T-helper 22 cell (primary cell): ENCODE measurements at places on chromosomes 11 and 22.

- DNase-seq = no peak
Measured at GRCh38 chr11:126332221-126332711, 23.2 kb upstream of the ST3GAL4 start.

DNA sequence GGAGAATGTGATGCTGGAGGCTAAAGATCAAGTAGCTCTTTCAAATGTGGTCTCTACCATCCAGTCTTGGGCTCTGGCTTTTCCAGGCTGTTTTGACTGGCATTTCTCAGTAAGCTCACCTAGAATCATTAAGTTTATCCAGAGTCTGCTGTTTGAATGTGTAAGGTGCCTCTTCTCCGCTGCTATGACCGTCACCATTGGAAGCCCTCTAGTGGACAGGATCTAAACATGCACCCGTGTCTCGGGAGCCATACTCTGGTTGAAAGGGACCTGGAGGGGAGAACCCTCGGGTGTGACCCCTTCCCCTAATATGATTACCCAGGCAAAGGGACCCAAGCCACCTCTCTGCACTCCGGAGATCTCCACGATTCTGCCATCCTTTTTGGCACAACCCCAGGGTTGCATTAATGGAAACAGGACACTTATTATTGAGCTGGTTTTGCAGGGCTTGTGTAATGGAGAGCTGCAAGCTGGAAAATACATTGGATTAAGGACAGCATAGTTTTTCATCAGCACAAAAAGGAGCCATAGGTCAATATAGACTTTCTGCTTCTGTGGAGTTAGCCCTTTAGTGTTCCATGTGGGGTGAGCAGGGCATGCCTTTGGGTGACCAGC lies 191.0 kb upstream of the LARGE1 start:
- no peak for DNase-seq

DNA sequence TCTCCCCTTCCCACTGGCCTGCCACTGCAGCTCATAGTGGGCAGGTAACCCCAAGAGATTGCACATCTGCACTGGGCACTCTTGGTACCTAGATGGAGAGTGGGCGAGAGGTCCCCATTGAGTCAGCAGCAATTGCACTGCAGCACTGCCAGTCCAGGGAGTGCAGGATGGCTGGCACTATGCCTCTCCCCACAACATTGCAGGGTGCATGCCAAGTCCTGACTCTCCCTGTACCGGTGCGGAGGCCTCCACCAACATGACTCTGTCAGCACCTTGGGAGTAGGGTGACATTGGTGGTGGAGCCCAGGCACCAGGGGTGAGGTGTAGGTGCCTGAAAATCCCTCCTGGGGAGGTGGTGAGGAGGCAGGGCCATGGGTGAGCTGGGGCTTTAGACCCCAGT lies 82.2 kb downstream of the TRAF6 start:
- DNase-seq = no peak

- no peak for DNase-seq
Measured at GRCh38 chr11:127109796-127110480, 109.4 kb upstream of the KIRREL3 start.

DNA sequence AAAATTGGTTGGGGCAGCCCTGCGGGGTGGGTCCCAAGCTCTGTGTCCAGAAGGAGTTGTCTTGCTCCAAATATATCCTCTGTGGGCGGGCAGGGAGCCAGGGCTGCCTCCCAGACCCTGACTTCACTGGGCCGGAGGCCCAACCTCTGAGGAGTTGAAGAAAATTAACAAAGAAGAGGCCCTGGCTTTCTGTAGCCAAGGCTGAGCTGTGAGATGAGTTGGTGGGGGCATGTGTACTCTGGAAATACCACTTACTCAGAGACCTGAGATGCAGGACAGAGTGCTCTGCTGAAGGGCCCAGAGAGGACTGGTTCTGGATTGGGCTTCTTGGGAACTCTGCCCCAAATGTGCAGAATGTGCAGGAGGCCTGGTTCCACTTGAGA lies 96.3 kb downstream of the SWAP70 start:
- no peak for DNase-seq

- DNase-seq = no peak
Measured at GRCh38 chr11:114350022-114350421, 50.3 kb downstream of the C11orf71 start.

- no peak for DNase-seq
Measured at GRCh38 chr11:73265853-73266645, 6.1 kb upstream of the P2RY6 start.

DNA sequence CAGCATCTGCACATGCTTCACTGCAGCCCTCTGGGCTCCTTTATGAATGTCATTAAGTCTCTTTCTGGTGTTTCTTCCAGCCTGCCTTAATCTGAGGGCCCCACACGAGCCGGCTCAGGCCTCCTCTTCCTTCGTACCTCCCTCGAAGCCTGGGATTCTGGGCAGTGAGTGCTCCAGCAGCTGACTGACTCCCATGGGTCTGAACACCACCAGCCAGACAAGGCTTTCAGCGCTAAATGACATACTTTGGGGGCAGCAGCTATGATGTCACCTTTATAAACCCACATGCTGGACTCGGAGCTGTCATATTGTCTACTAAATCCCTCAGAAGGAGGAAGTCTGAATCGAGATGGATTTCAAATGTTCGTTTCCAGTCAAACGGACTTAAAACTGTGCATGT lies 127.1 kb downstream of the TRIM29 start:
- DNase-seq = no peak

GRCh38 chr11:10394229-10395101 lies 60.6 kb upstream of the AMPD3 start:
- no peak for DNase-seq

DNA sequence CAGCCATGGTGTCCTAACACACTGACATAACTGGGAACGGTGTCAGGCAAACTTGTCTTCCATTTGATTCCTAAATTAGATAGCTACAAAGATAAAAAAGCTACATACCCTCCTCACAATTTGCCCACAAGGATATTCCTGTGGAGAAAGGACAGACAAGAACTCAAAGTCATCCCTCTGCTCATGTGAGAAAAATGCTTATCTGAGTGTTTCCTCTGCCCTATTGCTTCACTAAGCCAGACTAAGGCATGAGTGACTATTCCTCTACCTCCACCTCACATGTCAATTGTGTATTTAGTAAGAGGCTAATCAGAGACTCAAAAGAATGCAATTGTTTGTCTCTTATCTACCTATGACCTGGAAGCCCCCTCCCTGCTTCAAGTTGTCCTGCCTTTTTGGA lies 247.7 kb downstream of the DDX10 start:
- DNase-seq = no peak

DNA sequence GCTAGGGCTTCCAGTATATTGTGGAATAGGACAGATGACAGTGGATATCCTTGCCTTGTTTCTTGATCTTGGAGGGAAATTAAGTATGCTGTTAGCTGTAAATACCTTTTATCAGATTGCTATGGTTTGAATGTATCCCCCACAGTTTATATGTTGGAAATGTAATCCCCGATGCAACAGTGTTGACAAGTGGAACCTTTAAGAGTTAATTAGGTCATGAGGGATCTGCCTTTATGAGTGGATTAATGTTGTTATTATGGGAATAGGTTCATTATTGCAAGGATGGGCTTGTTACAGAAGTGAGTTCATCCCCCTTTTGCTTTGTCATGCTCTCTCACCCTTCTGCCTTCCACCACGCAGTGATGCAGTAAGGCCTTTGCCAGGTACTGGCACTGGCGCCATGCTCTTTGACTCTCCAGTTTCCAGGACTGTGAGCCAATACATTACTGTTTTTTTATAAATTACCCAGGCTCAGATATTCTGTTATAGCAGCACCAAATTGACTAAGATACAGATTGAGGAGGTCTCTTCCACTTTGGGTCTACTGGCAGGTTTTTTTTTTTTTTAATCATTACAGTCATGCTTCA lies 16.4 kb downstream of the CABIN1 start:
- DNase-seq = no peak

DNA sequence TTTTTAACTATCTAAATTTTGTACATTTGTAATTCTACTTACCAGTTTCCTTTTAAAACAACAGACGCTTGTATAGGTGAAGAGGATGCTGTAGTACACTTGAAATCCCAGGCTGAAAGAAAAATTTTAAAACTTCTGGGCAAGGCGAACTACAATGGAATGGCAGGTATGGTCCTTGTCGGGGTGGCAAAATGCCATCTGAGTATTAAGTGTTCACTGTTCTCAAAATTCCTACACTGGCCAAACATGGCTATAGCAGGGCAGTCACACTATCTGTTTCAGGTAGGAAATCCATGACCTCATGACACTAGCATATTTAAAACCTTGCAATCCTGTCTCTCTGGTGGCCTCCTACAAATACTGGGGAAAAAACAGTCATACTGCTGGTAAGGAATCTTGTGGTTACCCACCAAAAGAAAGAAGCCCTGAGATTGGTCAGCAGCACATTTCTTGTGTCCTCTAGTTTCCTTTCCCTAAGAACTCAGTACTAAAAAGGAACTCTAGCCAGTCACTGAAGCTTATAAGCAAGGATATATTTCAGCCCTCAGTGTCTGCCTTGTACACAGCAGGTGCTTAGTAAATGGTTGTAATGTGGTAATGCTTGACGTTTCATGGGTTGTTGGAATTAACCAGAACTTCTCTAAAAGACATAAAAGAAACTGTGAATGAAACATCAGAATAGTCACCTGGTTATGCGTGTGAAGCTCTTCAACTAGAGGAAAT lies 5.2 kb upstream of the ZC3H12C start:
- no peak for DNase-seq

- DNase-seq = no peak
Measured at GRCh38 chr11:35488117-35488516, 37.3 kb downstream of the PAMR1 start.

DNA sequence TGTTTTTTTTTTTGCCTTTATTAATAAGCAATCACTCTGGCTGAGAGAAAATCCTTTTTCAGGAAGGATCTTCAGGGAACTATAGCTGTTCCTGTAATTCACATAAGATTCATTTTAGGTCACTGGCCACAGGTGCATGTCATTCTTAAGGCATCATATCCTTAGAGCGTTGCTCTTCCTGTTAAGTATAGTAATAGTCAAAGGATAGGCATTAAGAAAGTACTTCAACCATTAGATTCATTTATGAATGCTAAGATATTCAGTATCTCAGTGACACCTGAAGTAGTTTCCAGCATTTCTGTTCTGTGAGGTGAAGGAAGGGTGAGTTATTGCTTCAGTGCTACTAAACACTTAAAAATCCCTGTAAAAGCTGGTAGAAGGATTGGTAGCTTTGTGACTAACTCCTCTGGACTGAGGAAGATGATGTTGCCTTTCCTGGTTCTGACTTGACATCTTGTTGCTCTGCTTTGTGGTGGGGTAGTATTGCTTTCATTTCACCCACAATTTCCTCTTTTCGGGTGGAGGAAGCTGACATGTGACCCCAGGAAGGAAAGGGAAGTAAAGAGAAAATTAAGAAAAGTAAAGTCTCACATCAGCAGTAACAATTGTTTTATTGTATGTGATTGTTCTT lies 34.7 kb downstream of the RNF169 start:
- no peak for DNase-seq

DNA sequence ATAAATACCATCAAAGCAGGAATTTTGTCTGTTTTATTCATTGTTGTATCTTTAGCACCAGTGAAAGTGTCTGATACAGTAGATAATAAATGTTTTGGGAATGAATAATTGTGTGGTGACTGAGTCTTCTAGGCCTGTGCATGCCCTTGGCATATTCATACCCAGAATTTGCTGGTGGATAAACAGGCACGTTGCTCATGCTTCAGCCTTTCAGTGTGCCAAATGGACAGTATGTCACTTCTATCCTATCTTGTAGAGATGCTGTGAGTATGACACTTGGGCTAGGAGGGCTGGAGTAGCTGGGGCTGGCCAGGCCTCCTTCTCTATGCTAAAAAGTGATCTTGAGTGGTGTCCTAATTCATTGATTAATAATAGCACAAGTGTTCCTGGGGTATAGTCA lies 287.3 kb upstream of the DDI1 start:
- DNase-seq = no peak

GRCh38 chr11:61153593-61154095 lies 7.6 kb downstream of the VPS37C start:
- DNase-seq = no peak

GRCh38 chr22:38383417-38383816 lies 66.2 kb upstream of the CSNK1E start:
- no peak for DNase-seq

DNA sequence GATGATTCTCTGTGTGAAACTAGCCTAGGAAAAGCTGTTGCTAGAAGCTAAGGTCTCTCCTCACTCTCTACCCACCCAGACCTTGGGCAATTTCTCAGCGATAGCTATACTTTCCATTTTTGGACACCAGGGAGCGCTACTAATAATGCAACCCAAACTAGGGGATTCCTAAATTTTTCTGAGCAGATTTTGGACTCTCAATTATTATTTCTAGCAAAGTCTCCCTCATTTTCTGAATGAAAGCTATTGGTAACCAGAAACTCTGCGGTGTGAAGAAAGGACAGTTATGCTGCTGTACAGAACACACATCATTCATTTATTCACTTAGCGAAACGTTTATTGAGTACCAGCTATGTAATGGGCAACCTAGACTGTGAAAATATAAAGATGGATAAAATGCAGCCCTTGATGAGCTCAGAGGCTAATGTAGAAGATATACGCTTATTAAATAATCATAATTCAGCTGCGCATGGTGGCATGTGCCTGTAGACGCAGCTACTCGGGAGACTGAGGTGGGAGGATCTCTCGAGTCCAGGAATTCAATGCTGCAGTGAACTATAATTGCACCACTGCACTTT lies 6.1 kb upstream of the STIM1 start:
- DNase-seq = no peak

DNA sequence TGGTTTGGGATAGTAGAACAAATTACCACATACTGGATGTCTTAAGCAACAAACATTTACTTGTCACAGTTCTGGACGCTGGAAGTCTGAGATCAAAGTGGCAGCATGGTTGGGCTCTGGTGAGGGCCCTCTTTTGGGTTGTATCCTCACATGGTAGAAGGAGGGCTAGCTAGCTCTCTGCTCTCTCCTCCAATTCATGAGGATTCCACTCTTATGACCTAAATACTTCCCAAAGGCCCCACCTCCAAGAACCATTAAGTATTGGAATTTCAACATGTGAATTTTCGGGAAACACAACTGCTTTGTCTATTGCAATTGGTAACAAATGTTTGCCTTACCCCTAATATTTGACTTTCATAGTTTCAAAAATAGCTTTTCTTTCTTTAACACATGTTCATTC lies 52.6 kb downstream of the MUC15 start:
- DNase-seq = no peak

- no peak for DNase-seq
Measured at GRCh38 chr22:44823806-44824205, 71.4 kb downstream of the ARHGAP8 start.

GRCh38 chr11:67312187-67313021 lies 9.1 kb downstream of the SSH3 start:
- peak; percentile 46 for DNase-seq

DNA sequence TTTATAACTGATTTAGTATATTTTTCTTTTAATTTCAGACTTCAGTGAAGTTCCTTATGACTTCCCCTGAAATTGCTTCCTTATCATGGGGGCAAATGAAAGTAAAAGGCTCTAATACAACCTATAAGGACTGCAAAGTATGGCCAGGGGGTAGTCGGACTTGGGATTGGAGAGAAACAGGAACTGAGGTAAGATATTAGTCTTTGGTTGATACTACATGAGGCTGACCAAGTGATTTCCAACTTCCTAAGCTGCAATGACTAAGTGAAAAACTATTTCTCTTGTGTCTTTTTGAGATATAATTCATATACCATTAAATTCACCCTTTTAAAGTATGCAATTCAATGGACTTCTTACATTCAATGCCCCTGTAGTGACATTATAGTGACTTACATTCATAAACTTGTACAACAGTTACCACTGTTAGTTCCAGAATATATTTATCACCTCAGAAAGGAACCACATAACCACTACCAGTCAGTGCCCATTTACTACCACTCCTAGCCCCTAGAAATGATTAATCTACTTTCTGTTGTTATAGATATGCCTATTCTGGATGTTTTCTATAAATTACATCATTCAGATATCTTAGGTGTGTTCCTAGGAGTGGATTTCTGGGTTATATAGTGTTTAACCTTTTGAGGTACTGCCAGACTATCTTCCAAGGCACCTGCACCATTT lies 21.6 kb downstream of the AAMDC start:
- DNase-seq = no peak
